ENCODE measurements at places on chromosomes 4 and X. TPM values are rescaled to one million over a fixed set of nuclear protein-coding genes. Genes with fewer than 3 reads are reported as not detected.

DNA sequence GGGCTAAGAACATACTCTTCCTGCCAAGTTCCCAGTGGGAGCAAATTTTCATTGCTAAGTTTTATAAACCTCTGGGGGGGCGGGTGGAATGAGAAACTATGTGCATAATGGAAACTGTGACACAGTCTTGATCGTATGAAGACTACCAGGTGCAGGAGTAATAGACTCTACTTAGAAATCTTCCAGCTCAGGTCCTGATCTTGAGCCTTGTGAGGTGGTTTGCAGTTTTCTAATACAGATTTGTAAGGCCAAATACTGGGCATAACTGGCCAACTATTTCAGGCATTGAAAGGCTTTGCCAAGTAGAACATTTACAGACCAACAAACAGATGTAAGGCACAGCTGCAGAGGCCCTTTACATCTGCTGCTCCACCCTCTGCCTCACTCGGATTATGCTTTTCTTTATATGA lies 89.7 kb upstream of the CBR4 start:
- DNase-seq = no peak

Gene SLC2A9
- polyA plus RNA-seq = 0.63 TPM

Gene ARMCX6
- polyA plus RNA-seq = 18.3 TPM

DNA sequence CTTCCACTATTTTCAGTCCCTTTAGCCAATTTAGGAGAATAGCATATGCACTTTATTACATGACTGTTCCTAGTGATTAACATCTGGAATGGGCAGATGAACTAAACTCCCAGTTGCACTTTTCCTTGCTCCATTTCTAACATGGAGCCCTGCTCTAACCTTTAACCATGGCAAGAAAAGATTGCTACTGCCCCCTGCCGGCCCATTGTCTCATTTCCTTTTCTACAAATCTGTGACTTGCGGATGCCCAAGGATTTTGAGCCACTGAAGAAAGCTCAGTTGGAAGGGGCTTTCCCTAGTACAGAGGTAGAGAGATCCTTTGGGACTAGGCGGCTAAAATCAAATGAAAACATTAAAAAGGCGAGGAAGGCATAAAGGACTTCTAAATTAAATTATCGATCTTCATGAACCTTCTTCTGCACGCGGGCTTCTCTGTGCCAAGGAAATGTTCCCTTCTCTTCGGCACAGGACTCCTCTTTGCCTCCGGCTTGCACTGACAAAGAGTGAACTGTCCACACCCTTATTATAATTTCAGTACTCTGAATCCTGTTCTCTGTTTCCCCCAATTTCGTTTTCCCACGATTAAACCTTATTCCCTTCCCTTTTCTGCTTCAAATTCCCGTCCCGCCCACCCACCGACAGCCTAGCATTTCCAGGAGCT lies 577 bp upstream of the GLRA2 start:
- DNase-seq = peak; percentile 17

Gene TCEAL2
- not detected for polyA plus RNA-seq

Gene TCP11X2
- not detected for polyA plus RNA-seq

DNA sequence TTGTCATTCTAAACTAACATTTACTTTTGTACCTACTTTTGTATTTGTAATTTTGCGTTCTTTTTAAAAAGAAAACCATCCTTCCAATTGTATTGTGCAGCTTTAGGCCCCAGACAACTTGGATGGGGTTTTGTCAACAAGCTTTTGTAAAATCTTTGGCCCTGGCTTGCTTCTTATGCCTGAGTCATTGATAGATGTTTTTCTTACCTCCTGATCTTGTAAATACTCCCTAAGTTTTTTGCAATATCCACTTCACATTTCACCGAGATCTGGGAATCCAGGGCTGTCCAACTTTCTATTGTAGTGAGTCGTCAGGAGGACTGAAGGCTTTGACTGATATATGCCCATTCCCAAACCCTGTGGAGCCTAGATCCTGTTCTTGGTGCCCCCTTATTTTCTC lies 126.9 kb upstream of the GUCY1A1 start:
- DNase-seq = no peak

DNA sequence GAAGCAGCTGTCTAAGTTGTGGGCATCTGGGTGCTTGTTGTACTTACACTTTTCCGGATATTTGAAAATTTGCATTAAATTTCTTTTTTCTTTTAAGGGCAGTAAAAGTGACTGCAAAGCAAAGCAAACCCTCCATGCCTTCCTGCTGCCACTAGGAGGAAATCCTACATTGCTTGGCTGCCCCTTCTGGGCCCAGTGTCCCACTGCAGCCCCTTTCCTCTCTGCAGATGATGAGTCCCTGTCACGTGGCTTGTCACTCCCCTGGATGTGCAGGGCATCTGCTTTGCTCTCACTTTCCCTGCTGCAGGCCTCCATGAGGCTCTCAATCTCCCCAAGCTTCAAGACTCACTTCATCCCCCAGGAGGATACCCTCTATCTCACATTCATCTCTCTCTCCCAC lies 12.7 kb downstream of the TSR2 start:
- DNase-seq = no peak

- no peak for DNase-seq
These were observed 70.5 kb downstream of the AFF1 start for GRCh38 chr4:87005369-87005689.

DNA sequence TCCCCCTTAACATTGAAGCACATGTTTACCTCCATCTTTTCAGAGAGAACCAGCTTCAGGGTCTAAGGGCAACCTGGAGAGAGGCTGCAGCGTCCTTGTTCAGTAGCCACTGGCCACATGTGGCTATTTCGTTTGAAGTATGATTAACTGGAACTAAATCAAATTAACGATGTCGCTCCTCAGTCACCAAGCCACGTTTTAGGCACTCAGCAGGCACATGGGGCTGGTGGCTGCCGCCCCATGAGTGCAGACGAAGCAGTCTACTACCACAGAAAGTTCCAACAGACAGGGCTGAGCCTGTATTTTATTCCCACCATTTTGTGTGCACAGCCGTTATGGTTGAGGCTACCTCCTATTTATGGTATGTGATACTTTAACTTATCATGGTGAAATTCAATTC lies 99.4 kb downstream of the WFS1 start:
- DNase-seq = no peak

Gene FGF13
- polyA plus RNA-seq = 10.1 TPM

Gene IL21
- polyA plus RNA-seq = not detected

- no peak for DNase-seq
These were observed 561.1 kb upstream of the SMIM31 start for GRCh38 chr4:164192844-164193243.
